Stimulated activated CD4-positive, alpha-beta T cell treated with anti-CD3 and anti-CD28 coated beads, TNF-alpha, amount 100 ng/mL, for 48 hours (primary cell): ENCODE measurements at places on chromosomes 6 and 20.

GRCh38 chr6:83536034-83536646 lies 23.8 kb downstream of the PRSS35 start:
- no peak for DNase-seq

GRCh38 chr6:165922309-165922794 lies 245.3 kb downstream of the TBXT start:
- DNase-seq: no peak

- no peak for DNase-seq
Observed at GRCh38 chr6:156783958-156784357, 6.8 kb downstream of the ARID1B start.

- DNase-seq: no peak
Observed at GRCh38 chr6:158669145-158670035, 19.5 kb downstream of the SYTL3 start.

- no peak for DNase-seq
Observed at GRCh38 chr6:155310596-155310995, 3.7 kb downstream of the TFB1M start.

- no peak for DNase-seq
Observed at GRCh38 chr6:66558189-66558588, 851.2 kb upstream of the EYS start.

- no peak for DNase-seq
Observed at GRCh38 chr6:67889682-67889995, 745.4 kb upstream of the ADGRB3 start.

GRCh38 chr20:3090565-3090964 lies 6.0 kb upstream of the AVP start:
- no peak for DNase-seq

DNA sequence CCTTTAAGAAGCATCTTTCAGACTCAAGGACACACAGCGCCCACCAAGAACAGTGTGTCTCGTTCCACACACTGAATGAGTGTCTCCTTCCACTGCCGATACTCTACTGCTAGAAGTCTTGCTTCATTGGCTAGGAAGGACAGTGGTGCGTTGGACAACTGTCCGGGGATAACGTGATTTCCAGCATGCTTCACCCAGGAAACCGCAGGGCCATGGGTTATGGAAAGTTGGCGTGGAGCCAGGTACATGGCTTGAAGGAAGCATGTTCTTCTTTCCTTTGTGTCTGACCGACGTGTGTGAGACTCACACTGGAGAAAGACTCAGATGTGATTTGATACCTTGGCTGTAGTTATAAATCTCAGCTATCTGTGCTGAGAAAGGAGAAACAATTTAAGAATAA lies 73.2 kb downstream of the SMOC2 start:
- no peak for DNase-seq

GRCh38 chr6:163820171-163820570 lies 405.7 kb downstream of the QKI start:
- DNase-seq: no peak

- DNase-seq: no peak
Observed at GRCh38 chr6:152380993-152381898, 255.9 kb downstream of the SYNE1 start.

DNA sequence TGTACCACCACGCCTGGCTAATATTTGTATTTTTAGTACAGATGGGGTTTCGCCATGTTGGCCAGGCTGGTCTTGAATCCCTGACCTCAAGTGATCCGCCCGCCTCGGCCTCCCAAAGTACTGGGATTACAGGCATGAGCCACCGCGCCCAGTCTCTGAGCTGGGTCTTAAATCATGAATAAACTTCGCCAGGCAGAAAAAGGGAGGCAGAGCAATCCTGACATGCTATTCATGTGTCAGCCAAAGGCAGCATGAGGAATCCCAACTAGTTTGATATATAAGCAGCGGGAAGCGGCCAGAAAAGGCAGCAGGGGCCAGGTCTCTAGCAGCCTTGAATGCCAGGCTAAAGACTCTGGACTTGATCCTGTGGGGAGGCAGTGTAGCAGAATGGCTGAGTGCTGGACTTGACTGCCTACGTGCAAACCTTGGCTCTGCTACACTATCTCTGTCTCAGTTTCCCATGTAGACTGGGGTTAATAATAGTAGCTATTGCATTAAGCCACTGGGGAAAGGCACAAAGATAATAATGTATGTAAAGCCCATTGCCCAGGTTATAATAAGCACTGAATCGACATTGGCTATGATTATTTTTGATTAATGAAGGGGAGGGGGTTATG lies 1.8 kb downstream of the PROCR start:
- DNase-seq: no peak

DNA sequence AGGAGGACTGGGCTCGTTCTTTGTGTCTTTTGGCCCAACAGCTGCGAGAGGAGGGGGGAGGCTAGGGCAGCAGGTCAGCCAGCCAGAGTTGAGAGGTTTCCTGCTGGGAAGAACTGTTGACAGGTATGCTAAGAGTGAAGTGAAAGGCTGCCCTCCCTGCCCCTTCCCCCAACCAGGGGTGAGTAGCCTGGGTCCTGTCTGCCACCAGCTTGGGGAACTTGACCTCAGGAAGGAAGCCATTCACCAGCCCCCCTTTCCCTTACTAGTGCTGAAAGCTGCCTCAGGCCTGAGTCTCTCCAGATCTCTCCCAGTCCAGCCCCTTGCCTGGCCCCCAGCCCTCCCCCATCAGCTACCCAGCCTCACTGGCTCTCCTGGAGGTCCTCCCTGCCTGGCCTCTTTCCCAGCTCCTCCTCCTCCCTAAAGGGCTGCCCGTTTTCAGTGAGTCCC lies 20.7 kb upstream of the ZNF76 start:
- DNase-seq: no peak

- DNase-seq: no peak
Observed at GRCh38 chr6:143037470-143037869, 23.2 kb upstream of the AIG1 start.

- no peak for DNase-seq
Observed at GRCh38 chr6:39931607-39932006, 2.7 kb downstream of the MOCS1 start.

GRCh38 chr6:131387562-131388447 lies 185.2 kb upstream of the ARG1 start:
- no peak for DNase-seq

GRCh38 chr6:116666869-116667268 lies 1.7 kb downstream of the ZUP1 start:
- no peak for DNase-seq

DNA sequence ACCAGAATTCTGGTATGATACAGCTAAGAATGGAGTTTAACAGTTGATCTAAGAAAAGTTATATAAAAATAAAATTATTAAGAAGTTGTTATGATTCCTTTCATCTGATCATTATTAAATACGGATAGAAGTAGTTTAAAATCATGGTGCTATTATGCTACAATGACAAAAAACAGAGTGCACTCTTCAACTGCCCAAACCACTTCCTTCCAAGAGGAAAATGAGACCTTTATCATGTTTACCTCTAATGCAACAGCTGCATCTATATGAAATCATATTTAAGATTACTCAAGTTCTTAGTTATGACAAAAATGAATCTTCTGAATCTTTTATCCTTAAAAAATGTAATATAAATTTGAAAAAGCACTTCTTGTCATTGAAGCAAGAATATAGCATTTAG lies 31.2 kb downstream of the HACE1 start:
- no peak for DNase-seq

GRCh38 chr6:169530752-169531123 lies 171.1 kb downstream of the WDR27 start:
- no peak for DNase-seq

- no peak for DNase-seq
Observed at GRCh38 chr20:19554666-19555065, 203.4 kb upstream of the RIN2 start.

DNA sequence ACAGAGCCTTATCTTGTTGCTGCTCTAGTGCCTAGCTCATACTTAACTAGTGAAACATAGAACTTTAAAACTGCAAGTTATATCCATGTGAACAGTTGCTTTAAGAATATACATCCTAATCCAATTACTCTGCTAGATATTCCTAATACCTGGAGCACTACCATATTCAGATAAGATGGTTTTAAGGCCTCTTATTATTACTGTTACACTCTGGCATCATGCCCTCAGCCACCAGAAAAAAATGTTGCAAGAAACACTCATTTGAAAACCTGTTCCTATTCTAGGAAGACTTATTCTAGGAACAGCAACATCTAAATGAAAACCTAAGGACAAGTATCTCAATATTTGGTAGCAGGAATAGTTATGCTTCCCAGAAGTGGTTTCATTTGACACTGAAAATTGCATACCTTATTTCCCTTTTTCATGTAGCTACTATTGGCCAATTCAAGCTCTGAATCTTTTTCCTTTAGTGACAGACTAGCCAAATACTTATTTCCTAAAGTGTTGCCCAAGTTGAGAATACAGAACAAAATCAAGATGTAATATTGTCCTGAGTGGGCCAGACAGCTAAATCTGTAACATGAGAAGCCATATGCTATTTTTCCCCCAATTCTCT lies 4.8 kb upstream of the MTFR2 start:
- DNase-seq: no peak

DNA sequence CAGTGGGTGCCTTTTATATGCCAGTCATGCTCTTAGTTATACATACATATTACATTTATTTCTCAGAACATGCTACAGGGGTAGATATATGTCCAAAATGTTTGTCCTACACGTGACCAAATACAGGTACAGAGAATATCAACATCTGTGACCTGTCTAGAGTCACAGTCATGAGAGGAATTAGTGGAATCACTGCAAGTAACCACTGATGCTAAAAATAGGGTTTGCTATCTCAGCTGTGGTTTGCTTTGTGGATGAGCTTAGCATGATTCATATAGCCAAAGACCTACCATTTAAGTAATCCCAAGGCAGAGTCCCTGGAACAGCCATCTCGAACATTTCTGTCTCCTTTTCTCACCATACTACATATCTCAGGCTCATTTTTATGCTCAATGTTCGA lies 32.3 kb downstream of the GSTA3 start:
- no peak for DNase-seq

DNA sequence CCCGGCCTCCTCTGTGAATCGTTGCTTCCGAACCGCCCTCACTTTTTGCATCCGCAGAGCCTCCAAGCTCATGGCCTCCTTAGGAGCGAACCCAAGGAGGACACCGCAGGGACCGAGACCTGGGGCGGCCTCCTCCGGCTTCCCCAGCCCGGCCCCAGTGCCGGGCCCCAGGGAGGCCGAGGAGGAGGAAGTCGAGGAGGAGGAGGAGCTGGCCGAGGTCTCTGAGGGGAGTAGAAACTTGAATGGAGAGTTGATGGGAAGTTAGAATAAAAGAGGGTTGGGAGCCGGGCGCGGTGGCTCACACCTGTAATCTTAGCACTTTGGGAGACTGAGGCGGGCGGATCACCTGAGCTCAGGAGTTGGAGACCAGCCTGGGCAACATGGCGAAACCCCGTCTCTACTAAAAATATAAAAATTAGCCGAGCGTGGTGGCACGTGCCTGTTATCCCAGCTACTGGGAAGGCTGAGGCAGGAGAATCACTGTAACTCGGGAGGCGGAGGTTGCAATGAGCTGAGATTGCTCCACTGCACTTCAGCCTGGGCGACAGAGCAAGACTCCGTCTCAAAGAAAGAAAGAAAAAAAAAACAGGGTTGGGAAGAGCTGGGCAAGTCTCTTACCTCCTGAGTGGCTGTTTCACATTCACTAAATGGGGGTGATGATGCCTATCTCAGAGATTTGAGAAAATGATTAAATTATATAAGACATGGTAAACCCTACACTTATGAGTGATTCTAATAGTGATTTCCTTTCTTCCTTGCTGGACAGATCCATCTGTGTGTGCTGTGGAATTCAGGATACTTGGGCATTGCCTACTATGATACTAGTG lies 805 bp downstream of the MSH5 start:
- no peak for DNase-seq

- DNase-seq: no peak
Observed at GRCh38 chr6:802701-803100, 109.8 kb upstream of the EXOC2 start.

DNA sequence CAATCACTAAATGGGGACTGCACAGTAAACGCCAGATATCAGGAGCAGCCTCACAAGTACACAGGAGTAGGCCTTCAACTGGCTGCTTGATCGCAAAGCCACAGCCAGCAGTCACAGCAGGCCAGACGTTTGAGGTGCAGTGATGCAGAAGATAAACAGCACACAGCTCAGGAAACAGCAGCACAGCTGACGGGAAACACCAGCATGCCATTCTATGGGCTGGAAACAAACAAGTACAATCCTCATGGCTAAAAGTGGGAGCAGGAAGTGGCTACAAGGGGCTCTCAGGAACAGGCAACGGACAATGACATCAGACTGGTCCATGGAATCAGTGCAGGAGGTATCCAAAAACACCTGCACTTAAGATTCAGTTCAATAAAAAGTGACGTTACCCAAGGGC lies 111.0 kb downstream of the DTNBP1 start:
- DNase-seq: no peak

GRCh38 chr20:38337561-38338140 lies 8.6 kb upstream of the LBP start:
- peak; percentile 8 for DNase-seq

- DNase-seq: no peak
Observed at GRCh38 chr20:16848526-16848925, 100.4 kb downstream of the OTOR start.

- DNase-seq: no peak
Observed at GRCh38 chr20:5654557-5654956, 95.6 kb upstream of the SHLD1 start.

GRCh38 chr6:149084808-149085556 lies 232.5 kb upstream of the TAB2 start:
- no peak for DNase-seq

DNA sequence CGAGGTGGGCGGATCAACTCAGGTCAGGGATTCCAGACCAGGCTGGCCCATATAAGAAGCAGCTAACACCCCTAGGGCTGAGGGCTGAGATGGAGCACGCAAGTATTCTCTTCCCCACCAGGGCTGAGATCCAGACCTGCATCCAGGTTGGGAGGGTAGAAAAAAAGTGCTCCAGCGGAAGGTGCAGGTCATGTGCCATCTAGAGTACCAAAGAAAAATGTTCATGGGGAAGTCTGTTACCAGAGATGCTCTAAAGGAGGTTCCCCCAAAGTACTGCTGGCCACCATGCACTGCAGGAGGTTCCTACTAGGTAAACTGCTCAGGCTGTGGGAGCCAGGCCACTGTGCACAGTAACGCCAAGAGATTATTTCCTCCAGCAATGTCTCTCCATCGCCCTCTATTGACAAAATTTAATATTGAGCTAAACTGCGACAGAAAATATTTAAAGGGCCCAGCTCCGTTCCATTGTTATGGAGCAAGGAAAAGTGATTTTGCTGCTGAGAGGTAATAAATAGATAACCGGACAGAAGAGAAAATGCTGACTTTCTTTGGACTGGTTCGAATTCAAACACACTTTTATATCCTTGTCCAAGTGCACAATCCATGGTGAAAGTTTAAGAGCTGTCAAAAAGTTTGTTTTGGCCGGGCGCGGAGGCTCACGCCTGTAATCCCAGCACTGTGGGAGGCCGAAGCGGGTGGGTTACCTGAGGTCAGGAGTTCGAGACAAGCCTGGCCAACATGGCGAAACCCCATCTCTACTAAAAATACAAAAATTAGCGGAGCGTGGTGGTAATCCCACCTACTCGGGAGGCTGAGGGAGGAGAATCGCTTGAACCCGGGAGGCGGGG lies 159.9 kb downstream of the OR2B2 start:
- peak; percentile 23 for DNase-seq

GRCh38 chr6:49906526-49906925 lies 40.2 kb upstream of the CRISP1 start:
- no peak for DNase-seq
